ENCODE measurements at places on chromosomes 4 and X.

DNA sequence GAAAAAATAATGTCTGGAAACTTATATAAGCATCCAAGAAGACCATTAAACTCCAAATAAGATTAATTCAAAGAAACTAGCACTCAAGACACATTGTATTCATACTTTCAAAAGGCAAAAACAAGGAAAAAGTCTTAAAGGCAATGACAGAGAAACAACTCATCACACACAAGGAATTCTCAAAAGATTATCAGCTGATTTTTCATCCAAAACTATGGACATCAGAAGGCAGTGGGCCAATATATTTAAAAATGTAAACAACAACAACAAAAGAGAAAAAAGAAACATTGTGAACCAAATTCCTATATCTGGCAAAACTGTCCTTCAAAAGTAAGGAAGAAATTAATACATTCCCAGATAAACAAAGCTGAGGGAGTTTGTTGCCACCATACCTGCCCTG is 711.4 kb upstream of the GALNTL6 start:
- DNase-seq: no peak

DNA sequence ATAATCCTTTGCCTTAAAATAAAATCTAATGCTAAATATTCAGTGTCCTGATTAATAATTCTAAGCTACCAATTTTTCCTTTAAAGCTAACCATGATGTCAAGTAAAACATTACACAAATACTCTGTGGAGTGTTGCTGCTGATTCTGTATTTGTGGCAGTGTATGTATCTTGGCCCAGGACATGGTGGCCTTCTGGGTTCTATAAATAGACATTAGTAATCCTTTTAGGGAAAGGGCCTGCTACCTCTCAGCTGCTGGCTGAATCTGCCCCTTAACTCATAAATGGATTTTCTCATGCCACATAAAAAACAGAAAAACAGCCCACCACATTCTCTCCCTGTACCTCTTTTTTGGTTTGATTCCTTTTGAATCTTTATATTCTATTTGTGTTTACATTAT is 1.2 kb upstream of the XK start:
- DNase-seq: no peak

DNA sequence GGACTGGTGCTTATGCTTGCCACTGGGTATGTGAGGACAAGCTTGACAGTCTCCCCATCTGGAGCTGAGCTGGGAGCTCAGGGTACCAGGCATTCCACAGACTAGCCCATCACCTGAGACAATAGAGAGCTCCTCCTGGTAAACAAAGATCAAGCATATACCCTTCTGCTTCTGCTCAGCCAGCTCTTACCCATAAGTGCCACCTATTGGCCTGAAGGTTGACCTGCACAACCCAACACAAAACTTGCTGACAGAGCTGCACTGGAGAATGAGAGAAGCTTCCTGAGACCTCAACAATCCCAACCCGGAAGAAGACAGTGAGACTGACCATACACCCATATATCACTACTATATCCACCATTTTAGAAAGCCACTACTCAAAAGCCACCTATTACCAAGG is 1049.2 kb upstream of the INTU start:
- DNase-seq: no peak

GRCh38 chrX:2690856-2691542 is at the start of gene CD99:
Gene CD99, plus strand, starts transcription at chrX:2691295. Its CDS starts 66 bp downstream, at chrX:2691361.
- DNase-seq: peak; percentile 84

DNA sequence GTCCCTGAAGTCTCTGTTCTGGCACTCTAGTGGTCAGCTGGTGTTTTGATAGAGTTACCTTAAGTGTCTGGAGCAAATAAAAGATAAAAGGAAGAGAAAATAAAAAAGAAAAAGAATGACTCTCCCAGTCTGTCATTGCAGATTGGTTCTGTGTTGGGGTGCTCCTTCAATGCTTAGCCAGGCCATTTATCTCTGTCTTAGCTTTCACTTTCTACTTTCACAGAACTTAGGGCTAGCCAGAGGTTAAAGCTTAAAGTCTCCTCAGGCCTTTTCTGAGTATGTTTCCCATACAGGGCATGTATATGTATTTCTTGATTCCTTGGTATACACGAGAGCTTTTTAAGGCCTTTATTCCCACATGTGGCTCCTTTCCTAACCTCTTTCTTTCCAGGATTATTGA is 83.1 kb upstream of the TEX13D start:
- DNase-seq: no peak

Measured in inflammatory macrophage (primary cell).